Left cardiac atrium (tissue), 4 donors: ENCODE measurements at places on chromosomes 16 and 17. TPM values are rescaled to one million over a fixed set of nuclear protein-coding genes. Genes with fewer than 3 reads are reported as not detected.

Gene KRT39
- not detected for total RNA-seq

Gene DNAAF8
- 0.52 TPM for total RNA-seq

Gene ACE
- total RNA-seq: 7.0 TPM

Gene SYT17
- total RNA-seq: 1.4 TPM

Gene TMEM132E
- 0.09 TPM for total RNA-seq

Gene SEPTIN12
- not detected for total RNA-seq

- peak; percentile 28 for DNase-seq
Observed at GRCh38 chr17:50872710-50873424, 6.7 kb upstream of the TOB1 start.

Gene CPNE2
- total RNA-seq: 17.6 TPM

- no peak for DNase-seq
Observed at GRCh38 chr17:65813306-65813705, 251.9 kb upstream of the AXIN2 start.

GRCh38 chr17:27264068-27264812 lies 29.7 kb upstream of the WSB1 start:
- no peak for DNase-seq

- no peak for DNase-seq
Observed at GRCh38 chr16:23869052-23869451, 33.3 kb downstream of the PRKCB start.

GRCh38 chr16:84302111-84302954 lies 7.7 kb downstream of the WFDC1 start:
- no peak for DNase-seq

GRCh38 chr17:4969047-4969550 lies 1.5 kb upstream of the SPAG7 start:
- DNase-seq: no peak

DNA sequence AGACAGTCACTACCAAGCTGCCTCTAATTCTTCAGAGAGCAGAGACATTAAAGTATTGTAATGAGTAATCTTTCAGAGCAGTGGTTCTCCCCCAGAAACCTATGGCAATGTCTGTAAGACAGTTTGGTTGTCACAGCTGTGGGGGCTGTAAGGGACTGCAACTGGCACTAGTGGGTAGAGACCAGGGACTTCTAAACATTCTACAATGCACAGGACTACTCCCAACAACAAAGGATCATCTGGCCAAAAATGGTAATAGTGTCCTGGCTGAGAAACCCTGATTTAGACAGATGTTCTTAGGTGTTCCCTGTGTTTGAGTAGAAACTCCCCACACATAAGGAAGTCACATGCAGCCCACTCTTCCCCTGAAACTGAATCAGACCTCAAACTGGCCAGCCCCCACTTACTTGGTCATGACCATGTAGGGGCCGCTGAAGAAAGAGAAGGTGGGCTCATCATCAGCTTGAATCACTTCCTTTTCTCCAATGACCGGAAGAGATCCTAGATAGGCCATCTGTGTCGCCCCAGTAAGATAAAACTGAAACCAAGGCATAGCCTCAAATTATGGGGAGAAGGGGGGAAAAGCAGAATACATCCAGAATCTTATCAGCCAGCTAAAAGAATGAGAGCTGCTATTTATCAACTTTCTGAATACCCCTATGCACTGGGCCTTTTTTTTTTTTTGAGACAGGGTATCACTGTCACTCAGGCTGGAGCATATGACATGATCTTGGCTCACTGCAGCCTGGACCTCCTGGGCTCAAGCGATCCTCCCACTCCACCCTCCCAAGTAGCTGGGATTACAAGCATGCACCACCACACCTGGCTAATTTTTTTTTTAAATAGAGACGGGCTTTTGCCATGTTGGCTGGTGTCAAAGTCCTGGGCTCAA lies 75.8 kb downstream of the TEX14 start:
- no peak for DNase-seq

DNA sequence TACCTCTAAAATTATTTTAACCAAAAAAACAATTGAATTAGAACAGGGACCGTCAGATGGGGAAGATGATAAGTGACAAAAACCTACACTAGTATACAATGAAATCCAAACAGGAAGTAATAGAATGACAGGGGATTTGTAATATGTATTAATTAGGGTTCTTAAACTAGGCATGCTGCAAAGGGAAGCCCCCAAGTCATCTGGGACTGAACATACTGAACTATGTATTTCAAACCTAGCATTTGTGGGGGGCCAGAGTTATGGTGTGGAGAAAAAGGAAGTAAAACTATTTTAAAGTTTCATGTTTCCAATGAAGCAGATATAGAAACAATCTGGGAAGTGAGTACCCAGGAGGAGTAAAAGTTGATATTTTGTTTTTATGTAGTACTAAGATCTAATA lies 133.2 kb upstream of the HS3ST3A1 start:
- DNase-seq: no peak

GRCh38 chr17:82678265-82678891 lies 20.1 kb downstream of the RAB40B start:
- no peak for DNase-seq

- no peak for DNase-seq
Observed at GRCh38 chr17:36095992-36096391, 6.0 kb upstream of the CCL3 start.

Gene ALOXE3
- not detected for total RNA-seq

Gene GAN
- total RNA-seq: 10.6 TPM

DNA sequence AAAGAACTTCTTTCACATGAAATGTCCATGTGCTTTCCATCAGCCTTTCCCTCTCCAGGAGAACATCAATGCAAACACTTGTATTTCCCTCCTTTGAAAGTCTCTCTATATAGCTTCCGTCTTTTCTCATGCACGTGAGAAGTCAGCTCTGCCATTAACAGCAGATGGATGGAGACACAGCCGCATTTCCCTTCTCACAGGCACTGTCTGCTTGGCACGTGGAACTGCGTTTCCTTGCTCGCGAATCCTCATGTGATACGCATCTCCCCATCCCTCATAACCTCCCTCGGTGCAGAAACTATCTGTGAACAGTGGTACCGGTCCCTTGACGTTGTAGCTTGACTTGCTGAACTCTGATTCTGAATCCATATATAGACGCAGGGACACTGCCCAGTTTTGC lies 717.0 kb upstream of the RBFOX1 start:
- no peak for DNase-seq

GRCh38 chr17:82051776-82052637 lies at the start of the genes GPS1 and RFNG:
Gene GPS1, plus strand, starts transcription at chr17:82051898. Its CDS starts 34 bp downstream, at chr17:82051932.
Gene RFNG, minus strand, starts transcription at chr17:82051811. Its CDS starts 45 bp downstream, at chr17:82051766.
- DNase-seq: peak; percentile 86

GRCh38 chr16:3012246-3012645 lies 477 bp upstream of the CLDN9 start:
- no peak for DNase-seq

Gene NCOR1
- total RNA-seq: 59.6 TPM

- no peak for DNase-seq
Observed at GRCh38 chr17:80006339-80006720, 29.3 kb downstream of the TBC1D16 start.
